Stimulated activated naive CD8-positive, alpha-beta T cell treated with anti-CD3 and anti-CD28 coated beads, Interleukin-15, Interleukin-2, amounts not matched to agents 100 U/mL and 50 U/mL, for 24 hours (primary cell): ENCODE measurements at places on chromosomes 5 and 9.

DNA sequence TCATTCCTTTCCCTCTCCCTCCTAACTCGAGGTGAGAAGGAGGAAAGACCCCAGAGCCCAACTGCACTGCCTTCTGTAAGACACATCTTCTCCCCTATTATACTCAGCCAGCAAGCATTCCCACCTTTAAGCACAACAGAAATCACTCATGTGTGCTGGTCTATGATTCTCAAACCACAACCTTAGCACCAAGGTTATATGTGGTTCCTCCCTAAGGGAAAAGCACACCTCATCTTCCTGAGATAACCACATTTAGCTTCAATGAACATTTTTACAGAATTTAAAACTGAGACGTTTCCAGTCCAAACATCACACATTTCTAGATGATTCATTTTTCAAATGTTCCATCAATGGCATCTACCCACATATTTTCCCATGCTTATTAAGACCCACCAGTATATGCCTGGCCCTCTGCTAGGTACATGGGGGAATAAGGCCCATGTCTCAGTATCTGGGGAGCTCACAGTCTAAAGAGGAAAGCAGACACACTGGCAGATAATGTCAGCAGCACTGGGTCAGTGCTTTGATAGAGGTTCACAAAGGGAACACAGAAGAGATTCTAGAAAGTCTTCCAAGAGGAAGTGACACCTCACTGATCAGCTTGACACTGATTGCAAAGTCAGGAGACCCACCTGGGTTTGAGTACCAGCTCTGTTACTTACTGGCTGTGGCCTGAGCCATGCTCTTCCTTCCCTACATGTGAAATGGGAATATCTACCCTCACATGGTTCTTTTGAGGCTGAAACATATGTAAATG, 245.4 kb downstream of the DENND1A start:
- DNase-seq = no peak

GRCh38 chr5:150485693-150486401, 22.1 kb upstream of the NDST1 start:
- peak; percentile 47 for DNase-seq

GRCh38 chr5:128357226-128357625, 180.8 kb downstream of the FBN2 start:
- no peak for DNase-seq

DNA sequence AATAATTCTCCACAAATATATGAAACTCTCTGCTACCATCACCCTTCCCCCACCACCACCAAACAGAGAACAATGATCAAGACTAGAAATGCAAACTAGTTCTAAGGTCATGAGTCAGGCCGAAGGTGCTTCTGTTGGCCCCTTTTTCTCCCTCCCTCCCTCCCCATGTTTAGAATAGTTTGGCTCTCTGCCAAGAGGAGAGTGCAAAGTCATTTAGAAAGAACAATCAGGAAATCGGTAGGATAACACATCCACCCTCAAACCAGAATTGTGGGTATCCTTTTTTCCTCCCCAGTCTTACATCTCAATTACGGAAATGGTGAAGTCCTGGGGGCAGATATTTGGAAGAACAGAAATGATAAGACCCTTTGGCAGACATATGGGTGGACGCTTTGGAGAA, 170.1 kb downstream of the SLF1 start:
- no peak for DNase-seq

GRCh38 chr9:29176231-29176630, 1603.0 kb upstream of the C9orf72 start:
- no peak for DNase-seq

DNA sequence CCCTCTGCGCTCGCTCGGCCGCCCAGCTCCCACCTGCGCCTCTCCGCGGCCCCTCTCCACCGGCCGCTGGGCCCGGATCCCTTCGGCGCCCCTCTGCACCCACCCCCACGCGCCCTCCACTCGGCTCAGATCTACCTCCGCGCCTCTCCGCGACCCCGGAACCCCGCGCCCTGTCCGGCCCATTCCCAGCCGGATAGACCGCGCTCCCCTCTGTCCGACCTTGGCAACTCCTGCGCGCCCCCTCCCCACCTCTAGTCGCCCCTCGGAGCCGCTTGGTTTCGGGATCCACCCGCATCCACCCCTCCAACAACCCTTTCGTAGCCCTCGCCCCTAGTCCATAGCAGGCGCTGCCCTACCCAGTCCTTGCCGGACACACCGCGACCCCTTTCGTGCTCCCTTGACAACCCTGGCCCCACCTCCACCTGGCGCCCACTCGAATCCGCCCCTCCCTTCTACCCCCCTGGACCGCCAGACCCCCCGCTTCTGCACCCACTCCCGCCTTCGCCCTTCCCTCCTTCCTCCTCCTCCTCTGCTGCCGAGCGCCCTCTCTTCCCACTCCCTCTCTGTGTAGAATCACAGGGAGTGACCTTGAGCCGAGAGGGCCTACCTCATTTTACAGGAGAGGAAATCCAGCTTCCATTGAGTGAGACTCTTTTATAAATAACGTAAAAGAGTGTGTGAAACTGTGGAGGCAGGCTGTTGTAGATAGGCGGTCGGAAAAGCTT, 525 bp upstream of the AK3 start:
- peak; percentile 17 for DNase-seq

DNA sequence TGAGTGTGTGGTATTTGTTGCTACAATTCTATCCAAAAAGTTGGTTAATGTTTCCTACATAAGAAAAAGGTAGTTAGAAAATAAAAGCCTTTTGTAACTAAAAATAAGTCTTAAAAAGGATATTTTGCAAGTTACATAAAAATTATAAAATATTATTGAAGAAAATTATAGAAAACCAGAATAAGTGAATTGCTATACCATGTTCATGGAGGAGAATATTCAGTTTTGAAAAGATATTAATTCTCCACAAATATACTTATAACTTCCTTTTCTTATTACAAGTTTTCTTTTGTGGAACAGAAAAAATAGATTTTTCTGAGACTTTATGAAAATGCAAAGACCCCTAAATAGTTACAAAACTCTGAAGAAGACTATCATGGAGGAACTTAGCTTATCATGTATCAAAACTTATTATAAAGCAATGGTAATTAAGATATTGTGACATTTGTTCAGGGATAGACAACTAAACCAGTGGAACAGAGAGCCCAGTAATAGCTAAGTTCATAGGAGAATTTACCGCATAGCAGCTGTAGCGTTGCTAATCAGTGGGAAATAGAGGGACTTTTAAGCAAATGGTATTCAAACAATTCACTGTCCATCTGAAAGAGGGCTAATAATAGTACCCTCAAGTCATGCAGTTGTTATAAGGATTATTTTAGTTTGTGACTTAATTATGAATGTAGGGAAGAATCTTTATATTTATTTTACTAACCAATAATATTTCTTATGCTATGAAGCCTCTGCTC, 515.2 kb upstream of the ZNF608 start:
- DNase-seq = no peak

DNA sequence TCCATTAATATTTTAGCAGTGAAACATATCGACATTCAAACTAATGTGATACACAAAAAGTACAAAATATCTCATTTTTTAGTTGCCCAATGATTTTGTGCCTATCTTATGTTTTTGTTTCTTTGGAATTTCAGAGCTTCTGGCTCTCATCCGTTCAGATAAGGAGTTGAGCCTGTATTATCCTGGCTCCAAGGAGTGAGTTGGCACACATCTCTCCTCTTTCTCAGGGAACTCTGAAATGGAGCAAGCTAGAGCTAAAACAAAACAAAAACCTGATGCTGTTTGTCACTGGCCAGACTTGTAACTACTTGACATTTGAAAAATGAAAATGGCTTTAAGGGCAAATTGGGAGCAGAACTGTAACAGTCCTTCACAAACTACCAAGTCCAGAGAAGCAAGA, 131.3 kb upstream of the SLC28A3 start:
- no peak for DNase-seq

DNA sequence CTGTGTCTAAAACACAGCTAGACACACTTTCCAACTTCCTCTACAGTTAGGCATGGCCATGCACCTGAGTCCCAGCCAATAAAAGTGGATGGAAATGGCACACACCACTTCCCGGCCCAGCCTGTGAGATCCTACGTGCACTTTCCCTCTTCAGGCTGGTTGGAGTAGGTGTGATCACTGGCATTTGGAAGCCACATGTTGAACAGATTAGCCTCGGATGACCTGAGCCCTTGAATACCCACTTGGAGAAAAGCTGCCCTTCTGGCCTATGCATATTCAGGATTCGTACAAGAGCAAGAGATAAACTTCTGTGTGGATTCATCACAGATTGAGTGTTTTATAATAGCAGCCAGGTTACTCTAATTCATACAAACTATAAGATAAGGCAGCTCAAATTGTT, 359.0 kb upstream of the SLC30A5 start:
- no peak for DNase-seq

DNA sequence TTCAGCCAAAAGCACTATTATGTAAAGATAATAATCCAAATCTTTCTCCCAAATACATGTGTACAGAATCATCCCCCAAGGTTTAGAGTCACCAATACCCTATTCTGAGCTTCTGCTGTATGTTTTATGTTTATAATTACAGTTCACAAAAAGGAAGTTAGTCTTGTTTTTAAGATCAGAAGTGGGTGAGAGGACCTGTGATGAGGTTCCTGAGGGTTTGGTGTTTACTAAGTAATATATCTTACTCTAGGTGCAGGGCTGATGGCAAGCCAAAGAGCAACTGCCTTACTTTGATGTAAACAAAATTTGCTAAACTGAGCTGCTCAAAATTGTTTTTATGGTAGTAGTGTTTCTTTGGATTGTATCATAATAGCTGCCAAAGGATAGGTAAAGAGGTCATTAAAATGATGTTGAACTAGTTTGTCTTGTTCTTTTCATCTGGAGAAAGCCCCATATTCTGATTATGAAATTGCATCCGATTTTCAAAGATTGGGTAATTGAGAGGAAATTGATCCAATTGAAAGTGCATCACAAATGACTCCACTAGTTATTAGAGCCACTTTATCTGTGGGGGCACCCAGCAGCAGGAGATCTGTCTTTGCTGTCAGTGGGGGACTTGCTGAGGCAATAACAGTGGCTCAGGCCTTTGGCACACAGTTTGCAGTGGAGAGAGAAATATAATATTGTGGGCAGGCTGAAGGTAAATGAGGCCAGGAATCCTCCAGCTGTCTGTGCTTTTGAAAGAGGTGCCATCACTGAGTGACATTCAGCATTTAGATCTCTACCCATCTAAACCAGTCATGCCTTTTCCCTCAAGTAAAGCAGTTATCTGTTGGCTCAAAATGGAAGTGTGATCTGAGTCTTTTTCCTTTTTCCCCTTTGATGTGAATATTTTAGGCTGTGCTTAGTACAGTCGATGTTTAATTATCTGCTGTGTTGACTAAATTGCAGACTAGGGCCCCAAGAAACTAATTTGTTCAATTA, 14.1 kb downstream of the TRIM32 start:
- DNase-seq = no peak

- no peak for DNase-seq
These were observed 48.1 kb downstream of the CFAP90 start for GRCh38 chr5:7802855-7803254.

GRCh38 chr9:136886610-136887597, 588 bp downstream of the TRAF2 start:
- DNase-seq = peak; percentile 45

DNA sequence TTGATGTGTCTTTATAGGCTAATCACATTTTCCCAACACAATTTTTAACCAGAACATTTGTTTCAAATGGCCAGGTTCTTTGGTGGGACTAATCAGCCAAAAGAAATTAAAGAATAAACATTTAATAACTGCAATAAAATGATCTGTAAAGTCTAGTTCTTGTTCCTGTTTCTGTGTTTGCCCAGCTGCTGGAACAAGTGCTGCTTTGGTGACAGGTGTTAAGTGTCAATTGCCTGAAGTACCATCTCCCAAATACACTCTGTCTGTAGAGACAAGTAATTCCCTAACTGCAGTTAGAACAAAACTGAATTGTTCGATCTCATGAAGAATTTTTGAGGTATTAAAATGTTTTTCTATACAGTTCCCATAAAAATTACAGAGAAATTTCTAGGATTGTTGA, 402.3 kb upstream of the CHD1 start:
- no peak for DNase-seq

DNA sequence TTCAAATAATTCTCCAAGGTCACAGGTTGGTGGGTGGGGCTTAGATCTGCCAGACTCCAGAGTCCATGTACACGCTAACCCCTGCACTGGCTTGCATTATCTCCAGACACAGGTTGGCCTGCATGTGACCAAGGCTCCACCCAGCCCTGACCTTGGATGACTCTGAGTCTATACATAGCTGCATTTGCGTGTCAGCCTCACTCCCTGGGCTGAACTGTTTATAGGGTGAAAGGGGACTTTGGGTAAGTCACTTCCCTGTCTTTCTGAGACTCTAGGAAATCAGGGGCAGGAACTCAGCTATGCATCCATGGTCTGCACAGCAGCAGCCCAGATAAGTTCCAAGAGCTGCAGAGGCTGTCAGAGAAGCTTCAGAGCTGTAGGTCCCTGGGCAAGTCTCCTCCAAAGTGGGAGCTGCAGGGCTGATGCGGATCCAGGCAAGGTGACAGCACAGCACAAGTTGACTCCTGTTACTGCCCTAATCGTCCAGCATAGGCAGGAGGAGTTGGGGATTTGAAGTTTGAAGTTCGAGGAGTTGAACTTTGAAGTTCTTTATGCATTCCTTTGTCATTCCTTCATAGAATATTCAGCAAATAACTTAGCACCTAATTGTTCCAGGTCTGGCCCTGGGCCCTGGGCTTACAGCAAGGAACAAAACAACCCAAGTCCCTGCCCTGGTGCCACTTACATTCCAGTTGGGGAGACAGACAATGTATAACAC, 53.4 kb downstream of the SLC22A5 start:
- no peak for DNase-seq

DNA sequence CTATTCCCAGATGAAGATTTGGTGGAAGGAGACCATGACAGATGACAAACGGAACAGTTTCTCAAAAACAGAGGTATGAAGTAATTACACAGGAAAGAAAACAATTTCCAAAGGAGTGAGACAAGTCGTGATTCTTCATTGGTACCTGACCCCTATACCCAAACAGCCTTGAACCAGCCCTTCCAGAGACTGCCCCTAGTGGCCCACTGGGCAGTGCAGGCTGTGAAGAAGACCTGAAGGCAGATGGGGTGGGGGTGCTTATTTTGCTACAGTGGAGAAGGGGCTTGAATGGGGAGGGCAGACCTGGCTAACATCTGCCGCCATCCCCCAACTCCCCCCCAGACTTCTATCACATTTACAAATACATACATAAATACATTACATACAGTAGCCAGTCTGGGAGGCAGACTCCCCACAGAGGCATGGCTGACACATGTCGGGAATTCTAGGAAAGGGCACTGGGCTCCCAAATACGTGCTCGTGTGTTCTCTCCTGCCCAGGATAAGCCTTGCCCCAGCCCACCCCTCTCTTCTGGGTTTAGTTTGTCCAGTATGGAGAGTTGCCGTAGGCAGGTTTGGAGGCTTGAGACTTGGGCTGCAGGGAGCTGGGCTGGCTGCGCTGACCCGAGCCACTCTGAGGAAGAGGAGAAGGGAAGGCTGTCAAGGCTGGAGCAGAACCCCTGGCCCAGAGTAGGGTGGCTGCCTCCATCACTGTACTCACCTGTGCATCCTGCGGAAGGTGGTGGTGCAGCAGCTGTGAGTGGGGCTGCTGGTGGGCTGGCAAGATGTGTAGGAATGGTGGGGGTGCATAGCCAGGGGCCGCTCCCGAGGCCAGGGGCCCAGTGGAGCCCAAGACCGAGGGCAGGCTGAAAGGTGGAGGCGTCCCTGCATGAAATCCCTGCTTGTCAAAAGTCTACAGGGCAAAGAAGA, 105.3 kb downstream of the UBE2R2 start:
- DNase-seq = peak; percentile 35

GRCh38 chr5:11390291-11390767, 513.9 kb downstream of the CTNND2 start:
- DNase-seq = no peak

- no peak for DNase-seq
These were observed 93.8 kb downstream of the FEM1C start for GRCh38 chr5:115450741-115451140.

GRCh38 chr5:124239572-124239971, 506.9 kb downstream of the ZNF608 start:
- no peak for DNase-seq
